Caudate nucleus (tissue), 63 donors: ENCODE measurements at places on chromosomes 13 and 19.

DNA sequence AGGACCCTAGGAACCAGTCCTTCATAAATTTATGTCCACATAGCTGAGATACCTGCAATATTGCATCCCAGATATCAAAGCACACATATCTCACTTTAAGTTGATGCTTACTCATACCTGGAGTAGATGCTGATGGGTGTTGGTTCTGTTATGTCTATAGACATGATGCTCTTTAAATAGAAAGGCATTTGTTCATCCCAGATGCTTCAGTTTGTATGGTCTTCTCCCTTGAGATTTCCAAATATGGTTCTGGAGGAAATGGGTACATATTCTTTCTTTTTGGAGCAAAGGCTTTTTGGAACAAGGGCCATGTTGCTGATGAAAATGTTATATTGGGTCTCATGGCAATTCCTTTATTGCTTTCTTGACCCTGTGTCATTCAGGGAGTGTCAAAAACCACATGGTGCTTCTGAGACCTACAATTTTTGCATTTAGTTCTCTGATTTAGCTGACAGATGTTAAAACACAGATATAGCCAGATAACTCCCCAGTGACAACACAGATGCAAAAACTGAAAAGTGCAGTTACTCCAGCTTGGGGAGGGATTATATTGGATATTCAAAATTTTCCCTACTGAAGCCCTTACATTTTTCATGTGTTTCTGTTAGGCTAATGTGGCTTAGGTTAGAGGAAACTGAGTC, 211.4 kb downstream of the KCNRG start:
- DNase-seq, result no peak

DNA sequence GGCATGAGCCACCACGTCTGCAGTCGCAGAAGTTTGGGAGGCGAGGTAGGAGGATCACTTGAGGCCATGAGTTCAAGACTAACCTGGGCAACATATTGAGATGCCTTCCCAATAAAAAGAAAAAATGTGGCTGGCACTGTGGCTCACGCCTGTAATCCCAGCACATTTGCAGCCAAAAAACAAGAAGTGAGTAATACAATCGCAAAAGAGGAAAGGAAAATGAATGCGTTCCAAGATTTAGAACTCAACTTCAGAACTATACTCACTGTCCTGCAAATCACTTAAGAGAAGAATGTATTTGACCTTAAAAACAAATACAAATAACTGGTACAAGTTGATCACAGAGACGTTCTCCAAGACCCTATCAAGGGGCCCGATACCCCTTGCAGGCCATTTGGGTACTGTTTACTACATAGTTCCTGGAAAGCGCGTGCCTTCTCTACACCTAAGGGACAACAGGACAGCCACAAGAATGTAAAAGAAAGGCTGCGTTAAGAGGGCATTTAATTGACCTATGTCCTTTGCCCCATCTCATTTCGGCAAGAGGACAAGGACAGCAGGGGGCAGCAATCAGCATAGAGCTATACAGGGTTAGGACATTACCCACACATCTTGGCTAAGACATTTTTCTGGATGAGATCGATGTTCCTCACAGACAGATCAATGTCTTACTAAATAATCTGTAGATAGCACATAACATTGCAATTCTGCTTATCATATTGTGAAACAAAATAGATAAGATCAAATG, 41.3 kb downstream of the FLT3 start:
- DNase-seq, result no peak

- DNase-seq, result no peak
Observed at GRCh38 chr19:34847393-34847792, 74.4 kb upstream of the ZNF599 start.

DNA sequence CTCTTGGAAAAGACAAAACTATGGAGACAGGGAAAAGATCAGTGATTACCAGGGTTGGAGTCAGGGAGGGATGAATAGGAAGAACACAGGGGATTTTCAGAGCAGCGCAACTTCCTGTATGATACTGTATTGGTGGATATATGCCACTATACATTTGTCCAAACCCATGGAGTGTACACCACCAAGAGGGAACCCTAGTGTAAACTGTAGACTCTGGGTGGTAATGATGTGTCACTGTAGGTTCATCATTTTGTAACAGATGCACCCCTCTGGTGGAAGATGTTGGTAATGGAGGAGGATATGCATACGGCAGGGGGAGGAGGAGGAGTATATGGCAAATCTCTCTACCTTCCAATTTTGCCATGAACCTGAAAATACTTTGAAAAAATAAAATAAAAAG, 68.1 kb downstream of the UFM1 start:
- DNase-seq, result no peak

- DNase-seq, result no peak
Observed at GRCh38 chr13:113603116-113603710, 18.7 kb downstream of the TFDP1 start.
